ENCODE measurements at places on chromosomes 6 and 20.
A peak's percentile ranks its signal among the peaks of the same experiment; 100 is the strongest.

DNA sequence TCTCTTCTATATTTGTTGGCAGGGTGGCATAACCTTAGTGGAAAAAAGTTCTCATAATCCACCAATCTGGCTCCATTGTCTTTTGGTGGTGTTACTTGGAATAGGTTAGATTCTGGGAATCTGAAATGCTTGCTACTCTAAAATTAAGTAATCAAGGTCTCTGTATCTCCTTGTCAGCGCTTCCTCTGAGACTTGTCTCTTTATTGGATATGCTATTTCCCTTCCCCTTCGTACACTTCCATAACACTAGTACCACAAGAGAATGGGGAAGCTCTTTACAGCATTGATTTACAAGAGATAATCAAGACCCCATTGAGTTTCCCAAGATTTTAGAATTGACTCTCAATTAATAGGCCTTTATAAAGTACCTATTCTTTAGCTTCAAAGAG lies 280.2 kb downstream of the ADGB start:
- DNase-seq = no peak

- no peak for DNase-seq
Observed at GRCh38 chr6:15874326-15874725, 211.5 kb upstream of the DTNBP1 start.

GRCh38 chr6:14121936-14122344 lies 4.4 kb downstream of the CD83 start:
- no peak for DNase-seq

GRCh38 chr20:31837896-31838397 lies 7.5 kb downstream of the FOXS1 start:
- DNase-seq = no peak

GRCh38 chr6:156953479-156954146 lies 176.4 kb downstream of the ARID1B start:
- DNase-seq = peak; percentile 72

- DNase-seq = no peak
Observed at GRCh38 chr20:44231713-44232468, 15.2 kb upstream of the GDAP1L1 start.

GRCh38 chr6:46815130-46815529 lies 21.9 kb downstream of the MEP1A start:
- DNase-seq = no peak

GRCh38 chr6:40778196-40778595 lies 191.0 kb upstream of the LRFN2 start:
- DNase-seq = no peak

GRCh38 chr6:41713650-41714291 lies 21.6 kb downstream of the TFEB start:
- DNase-seq = no peak

DNA sequence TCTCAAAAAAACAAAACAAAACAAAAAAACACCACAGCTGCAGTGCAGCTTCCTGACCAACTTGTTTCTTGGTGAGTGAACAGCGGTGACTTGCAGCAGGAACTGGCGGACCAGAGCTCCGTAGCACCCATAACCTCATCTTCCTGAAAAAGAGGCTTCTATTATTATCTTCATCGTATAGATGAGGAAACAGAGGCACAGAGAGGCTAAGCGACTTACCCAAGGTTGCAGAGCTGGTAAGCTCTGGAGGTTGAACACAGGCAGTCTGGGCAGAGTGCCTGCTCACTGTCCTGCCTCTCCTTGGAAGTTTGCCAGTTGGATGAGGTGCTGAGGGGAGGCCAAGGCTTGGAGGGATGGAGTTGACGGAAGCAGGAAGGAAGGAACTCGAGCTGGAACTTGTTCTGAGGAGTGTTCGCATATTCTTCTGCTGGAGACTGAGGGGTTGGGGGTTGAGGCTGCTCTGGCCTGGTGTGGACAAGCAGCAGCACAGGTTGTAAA lies 47.9 kb upstream of the CCDC167 start:
- peak; percentile 42 for DNase-seq

GRCh38 chr6:70176842-70177550 lies 125.9 kb downstream of the COL9A1 start:
- no peak for DNase-seq

- no peak for DNase-seq
Observed at GRCh38 chr20:60765821-60766403, 486.1 kb upstream of the CDH4 start.

DNA sequence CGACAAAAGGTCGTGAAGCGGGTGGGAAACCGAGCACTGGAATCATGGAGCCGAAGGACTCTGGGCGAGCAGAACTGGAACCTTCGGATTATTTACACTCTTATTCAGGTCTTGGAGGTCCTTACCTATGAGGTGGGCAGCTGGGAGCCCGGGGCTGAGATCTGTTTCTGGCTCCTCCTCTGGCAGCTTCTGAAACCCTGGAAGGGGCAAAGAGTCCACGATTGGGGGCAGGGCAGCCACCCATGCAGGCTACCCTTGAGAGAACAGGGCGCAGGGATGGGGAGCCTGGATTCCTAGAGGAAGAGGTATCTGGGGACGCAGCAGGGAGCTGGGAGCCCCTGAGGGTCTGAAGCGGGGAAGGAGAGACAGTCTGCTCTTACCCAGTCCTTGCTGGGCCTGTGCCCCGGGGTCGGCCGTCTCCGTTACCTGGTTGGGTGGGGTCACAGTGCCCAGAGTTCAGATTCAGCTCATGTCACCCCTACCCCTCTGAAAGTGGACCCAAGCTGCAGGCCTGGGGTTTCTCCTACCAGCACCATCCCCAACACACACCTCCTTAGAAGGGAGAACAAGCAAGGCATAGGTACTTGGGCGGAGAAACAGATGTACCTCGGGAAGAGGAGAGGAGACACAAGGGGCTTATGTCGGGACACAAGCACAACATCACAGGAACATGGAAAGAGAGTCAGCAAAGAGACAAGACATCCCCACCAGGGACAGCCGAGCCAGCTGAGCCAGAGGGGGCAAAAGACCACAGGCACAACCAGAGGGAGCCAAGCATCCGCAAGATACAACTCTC lies 592 bp downstream of the LTB start:
- no peak for DNase-seq

DNA sequence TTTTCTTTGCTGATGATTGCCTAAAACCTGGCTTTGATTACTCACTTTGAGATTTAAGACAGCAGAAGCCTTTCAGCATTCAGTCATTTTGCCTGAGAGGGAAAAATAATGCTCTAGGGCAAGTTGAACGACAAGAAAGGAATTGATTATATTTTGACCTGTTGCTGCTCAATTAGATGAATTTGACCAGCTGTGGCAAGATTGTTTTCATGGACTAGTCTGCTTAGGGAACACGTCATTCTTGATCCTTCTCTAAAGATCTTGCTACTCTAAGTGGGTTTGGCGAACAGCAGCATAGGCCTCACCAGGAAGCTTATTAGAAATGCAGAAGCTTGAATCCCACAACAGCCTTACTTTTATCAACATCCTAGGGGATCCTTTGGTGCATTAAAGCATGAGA lies 59.7 kb upstream of the PHACTR1 start:
- no peak for DNase-seq

GRCh38 chr6:56314683-56315523 lies 67.5 kb upstream of the COL21A1 start:
- peak; percentile 2 for DNase-seq

DNA sequence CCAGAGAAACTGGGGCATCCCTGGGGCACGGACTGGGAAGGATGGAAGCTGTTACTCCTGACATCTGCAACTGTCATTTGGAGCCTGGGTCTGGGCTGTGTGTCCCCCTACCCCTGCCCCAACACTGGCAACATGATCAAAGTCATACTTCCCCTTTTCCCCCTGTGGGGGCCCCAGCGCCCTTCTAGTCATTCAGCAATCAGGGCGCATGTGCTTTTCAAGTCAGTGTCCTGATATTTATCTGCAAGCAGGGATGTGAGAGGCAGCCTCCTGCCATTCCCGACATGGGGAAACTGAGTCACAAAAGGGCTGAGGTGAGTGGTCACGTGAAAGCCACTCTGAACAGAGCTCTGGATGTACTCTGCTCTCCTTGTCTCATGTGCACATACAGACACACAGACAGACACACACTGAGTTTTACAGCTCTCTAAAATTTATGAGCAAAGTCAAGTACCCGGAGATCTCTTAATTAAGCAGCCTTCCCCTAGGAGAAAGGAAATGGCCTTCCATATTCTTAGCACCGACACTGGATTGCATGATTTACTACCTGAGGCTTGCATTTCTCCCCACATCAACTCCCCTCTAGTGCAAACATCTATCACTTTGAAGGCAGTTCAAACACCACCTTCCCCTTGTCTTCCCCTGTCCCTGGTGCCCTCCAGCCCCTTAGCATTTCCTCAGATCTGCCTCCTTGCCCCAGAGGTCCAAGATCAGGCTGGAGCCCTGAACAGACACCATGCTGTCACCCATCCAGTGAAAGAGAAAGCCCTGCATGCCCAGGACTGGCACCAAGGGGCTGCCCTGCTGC lies 170.7 kb downstream of the CDC5L start:
- DNase-seq = no peak

GRCh38 chr6:16471910-16472297 lies 233.5 kb downstream of the GMPR start:
- no peak for DNase-seq

DNA sequence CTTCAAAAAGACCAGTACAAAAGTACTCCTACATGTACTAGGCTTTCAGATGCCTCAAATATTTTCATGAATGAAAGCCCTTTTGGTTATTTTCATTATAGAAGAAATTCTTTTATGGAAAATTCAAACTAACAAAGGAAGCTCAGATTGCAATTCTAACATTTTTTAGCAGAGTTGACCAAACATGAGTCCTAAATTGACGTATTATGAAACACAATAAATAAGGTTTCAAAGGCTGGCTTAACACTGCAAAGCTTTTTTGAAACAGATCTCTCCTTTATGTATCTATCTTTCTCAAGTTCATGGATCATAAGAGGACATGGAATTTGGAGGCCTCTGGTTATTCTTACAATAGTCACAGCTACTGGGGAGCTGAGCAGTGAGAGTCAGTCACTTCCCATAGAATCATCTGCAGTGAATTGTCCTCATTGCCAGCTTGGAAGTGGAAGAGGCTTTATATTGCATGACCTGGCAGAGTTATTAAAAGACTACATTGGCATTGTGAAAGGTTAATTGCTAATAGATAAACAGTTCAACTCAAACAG lies 38.4 kb upstream of the FBXL4 start:
- no peak for DNase-seq

DNA sequence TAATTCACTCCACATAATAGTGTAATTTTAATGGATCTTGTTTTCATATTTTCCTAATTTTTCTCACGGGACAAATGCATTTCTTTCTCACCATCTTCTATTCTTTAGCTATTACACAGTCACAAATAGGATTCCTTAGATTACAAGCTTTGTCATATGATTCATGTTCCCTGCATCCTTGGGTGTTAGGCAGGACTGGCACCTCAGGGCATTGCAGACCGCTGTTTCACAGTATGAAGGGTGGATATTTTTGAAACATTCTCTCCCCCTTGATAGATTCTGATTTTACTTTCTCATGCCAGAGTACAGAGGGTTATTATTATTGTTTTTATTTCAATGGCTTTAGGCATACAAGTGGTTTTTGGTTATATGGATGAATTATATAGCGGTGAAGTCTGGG lies 602.5 kb downstream of the PHF3 start:
- DNase-seq = no peak

DNA sequence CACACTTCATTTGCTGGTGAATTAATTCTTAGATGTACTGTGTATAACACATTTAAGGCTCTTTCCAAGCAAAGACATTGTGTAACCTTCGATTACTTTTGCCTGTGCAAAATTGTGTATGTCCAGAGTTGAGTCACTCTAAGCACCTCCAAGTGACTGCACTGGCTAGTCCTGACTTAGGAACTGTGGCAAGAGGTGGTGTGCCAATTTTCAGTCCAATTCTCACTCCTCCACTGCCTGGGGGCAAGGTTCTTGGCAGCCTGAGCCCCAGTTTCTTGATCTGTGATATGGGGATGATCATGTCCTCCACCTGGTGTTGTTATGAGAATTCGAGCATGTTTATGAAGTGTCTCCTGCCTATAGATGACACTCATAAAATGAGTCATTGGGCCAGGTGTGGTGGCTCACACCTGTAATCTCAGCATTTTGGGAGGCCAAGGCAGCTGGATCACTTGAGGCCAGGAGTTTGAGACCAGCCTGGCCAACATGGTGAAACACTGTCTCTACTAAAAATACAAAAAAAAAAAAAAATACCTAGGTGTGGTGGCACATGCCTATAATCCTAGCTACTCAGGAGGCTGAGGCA lies 105.3 kb upstream of the CDYL start:
- DNase-seq = no peak

DNA sequence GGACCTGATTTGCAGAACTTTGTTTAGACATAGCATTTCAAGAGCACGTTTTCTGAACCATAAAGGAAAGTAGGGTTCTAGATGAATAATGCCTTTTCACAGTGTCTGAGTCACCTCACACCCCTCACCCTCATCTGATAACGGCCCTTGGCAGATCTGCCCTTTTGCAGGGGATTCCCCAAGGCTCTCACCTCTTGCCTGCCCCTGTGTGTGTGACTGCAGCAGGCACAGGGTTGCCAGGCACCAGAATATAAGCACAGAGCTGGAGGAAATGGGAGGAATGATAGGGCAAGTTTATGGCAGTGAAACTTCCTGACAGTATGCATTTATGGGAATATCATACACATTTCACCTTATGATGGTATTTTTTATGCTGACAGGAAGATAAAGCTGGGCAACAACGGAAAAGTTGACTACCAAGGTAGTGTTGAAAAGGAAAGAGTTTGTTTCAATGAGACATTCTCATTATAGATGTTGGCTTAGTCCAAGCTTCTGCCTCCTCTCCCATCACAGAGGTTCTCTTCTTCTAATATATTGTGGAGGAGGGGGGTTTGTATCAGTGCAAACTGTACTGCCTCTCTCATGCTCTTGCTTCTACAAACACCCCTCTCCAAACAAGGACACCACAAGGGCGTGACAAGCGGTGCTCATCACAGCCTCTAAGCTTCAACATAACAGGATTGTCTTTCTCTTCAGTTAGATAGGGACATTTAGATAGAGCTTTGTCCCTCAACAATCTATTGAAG lies 101.5 kb upstream of the BACH2 start:
- no peak for DNase-seq

DNA sequence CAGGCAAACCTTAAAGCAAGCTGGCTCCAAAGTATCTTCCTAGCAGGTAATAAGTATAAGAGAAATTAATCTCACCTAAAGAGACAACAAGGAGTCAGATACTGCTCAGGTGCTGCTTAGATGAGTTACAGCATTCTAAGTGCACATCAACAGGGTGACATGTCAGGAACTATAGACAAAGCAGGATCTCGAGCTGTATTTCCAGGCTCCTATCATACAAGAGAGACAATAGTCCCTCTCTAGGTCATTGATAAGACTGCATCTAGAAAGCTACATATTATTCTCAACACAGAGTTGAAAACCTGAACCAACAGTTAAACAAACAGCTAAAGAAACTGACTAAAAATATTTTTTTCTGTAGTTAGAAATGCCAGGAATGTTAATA lies 3.9 kb downstream of the PTPRK start:
- no peak for DNase-seq

- no peak for DNase-seq
Observed at GRCh38 chr6:151379933-151380847, 11.2 kb downstream of the ZBTB2 start.

- DNase-seq = no peak
Observed at GRCh38 chr6:17565399-17565798, 34.7 kb upstream of the FAM8A1 start.

Measured in LNCaP clone FGC (cell line).